Stimulated activated CD4-positive, alpha-beta T cell treated with anti-CD3 and anti-CD28 coated beads, Interleukin-4, amount 100 ng/mL, for 1 hour (primary cell): ENCODE measurements at places on chromosomes 5 and 9.

DNA sequence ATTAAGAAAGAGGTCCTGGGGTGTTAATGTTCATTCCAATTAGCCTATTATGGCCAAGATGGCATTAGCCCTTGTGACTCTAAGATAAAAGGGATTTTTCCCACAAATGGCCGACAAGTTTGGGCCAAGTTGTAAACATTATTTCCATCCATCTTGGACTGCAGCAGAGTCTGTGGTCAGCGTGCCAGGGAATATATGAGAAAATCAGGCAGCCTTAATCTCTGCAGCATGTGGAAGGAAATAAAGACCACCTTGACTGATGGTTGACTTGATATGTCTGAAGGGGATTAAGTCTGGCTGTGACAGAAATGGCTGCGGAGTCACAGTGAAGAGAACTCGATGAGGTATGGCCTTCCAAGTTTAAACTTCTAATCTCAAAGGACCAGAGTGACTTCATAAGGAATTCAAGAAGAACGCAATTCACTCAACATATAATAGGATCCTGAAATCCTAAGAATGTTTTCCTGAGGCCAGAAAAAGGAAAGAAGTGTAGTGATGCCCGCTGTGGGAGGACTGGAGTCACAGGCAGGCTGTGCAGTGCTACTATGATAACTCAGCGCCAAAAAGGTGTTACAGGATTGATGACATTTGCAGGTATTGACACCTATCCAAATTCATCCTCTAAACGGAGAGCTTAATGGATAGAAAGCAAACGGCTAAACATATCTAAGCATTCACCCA, 287.1 kb downstream of the SEC61B start:
- DNase-seq, result no peak

- no peak for DNase-seq
Observed at GRCh38 chr5:109857405-109858031, 167.8 kb downstream of the MAN2A1 start.

DNA sequence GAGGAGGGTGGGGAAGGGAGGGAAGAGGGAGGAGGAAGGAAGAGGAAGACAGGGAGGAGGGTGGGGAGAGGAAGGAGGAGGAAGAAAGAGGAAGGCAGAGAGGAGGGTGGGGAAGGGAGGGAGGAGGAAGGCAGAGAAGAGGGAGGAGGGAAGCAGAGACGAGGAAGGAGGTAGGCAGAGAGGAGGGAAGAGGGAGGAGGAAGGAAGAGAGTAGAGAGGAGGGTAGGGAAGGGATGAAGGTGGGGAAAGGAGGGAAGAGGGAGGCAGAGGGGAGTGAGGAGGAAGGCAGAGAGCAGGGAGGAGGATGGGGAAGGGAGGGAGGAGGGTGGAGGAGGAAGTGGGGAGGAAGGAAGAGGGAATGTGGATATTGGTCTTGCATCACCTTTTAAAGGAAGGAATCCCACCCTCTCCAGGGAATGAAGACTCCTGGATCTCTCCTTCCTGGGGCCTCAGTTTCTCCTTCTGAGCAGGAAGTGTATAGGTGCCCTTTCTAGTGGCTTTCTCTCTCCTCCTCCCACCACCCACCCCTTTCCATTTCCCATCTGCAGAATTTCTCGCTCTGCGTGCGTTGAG, 188.9 kb upstream of the ZNF618 start:
- no peak for DNase-seq

DNA sequence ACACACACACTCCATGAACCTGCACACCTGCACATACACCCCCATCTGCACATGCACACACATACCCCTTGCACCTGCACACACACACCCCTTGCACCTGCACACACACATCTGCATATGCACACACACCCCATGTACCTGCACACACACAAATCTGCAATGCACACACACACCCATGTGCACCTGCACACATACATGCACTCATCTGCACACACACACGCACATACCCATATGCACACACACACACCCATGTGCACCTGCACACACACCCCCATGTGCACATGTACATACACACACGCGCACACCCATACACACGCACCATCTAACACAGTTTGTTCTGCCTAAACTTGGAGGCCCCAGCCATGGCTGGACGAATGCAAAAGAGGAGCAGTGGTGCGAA, 115.9 kb upstream of the SARDH start:
- DNase-seq, result no peak

- no peak for DNase-seq
Observed at GRCh38 chr5:77210964-77211690, 647 bp downstream of the PDE8B start.
